ENCODE measurements at places on chromosomes 6 and 20. TPM values are rescaled to one million over a fixed set of nuclear protein-coding genes. Genes with fewer than 3 reads are reported as not detected.

UBE3D gene
- 4.6 TPM for total RNA-seq

PRDM13 gene
- total RNA-seq, result 1.9 TPM

SLC13A3 gene
- total RNA-seq, result 0.26 TPM

ISM1 gene
- 7.0 TPM for total RNA-seq

CD93 gene
- not detected for total RNA-seq

MAVS gene
- total RNA-seq, result 12.1 TPM

BHLHE23 gene
- not detected for total RNA-seq

MAP3K5 gene
- 7.2 TPM for total RNA-seq

CABLES2 gene
- 5.9 TPM for total RNA-seq

EXOC2 gene
- 34.7 TPM for total RNA-seq

LGSN gene
- not detected for total RNA-seq

DDO gene
- 6.9 TPM for total RNA-seq

CEP57L1 gene
- total RNA-seq, result 18.2 TPM

RAET1L gene
- total RNA-seq, result not detected

LPA gene
- total RNA-seq, result not detected

NXT1 gene
- 67.0 TPM for total RNA-seq

CGA gene
- not detected for total RNA-seq

PPP1R3G gene
- 0.26 TPM for total RNA-seq

MAS1 gene
- not detected for total RNA-seq

GRIK2 gene
- 0.03 TPM for total RNA-seq

FOXQ1 gene
- total RNA-seq, result 13.6 TPM

SLC35D3 gene
- total RNA-seq, result not detected

C6orf52 gene
- total RNA-seq, result not detected

PTCRA gene
- not detected for total RNA-seq

NPBWR2 gene
- total RNA-seq, result not detected

GJA10 gene
- not detected for total RNA-seq

TRIM15 gene
- total RNA-seq, result not detected

LST1 gene
- not detected for total RNA-seq

MUCL3 gene
- total RNA-seq, result not detected

FOXF2 gene
- 14.1 TPM for total RNA-seq

SDC4 gene
- 111 TPM for total RNA-seq

C6orf118 gene
- not detected for total RNA-seq

BPIFB1 gene
- total RNA-seq, result not detected

RIPOR3 gene
- 0.47 TPM for total RNA-seq

CDH26 gene
- total RNA-seq, result 0.44 TPM

TINAG gene
- 114 TPM for total RNA-seq

MCHR2 gene
- total RNA-seq, result not detected

RHAG gene
- not detected for total RNA-seq

CPNE5 gene
- not detected for total RNA-seq

PRR18 gene
- total RNA-seq, result not detected

SNHG17 gene
- 44.4 TPM for total RNA-seq

CD109 gene
- total RNA-seq, result 27.7 TPM

TCFL5 gene
- total RNA-seq, result 30.0 TPM

AHI1 gene
- 11.7 TPM for total RNA-seq

Measured in Caki2 (cell line).